ENCODE measurements at places on chromosomes 12 and 14.

DNA sequence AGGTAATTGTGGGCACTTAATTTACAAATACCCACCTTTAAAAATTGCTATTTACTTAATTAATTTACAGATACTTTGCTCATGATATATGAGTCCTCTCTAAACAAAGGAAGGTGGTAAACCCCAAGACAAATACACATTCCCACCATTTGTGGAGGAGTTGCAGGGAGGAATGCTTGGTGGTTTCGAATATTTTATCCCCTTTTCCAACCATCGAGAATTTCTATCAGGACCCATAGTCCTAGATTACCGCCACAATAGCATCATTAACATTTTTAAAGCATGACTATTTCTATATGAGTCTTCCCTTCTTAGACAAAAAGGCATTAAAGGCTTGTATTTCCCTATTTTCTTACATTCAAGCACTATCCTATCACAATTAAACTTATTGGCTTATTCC lies 34.2 kb upstream of the PLEKHA5 start:
- DNase-seq, result no peak

DNA sequence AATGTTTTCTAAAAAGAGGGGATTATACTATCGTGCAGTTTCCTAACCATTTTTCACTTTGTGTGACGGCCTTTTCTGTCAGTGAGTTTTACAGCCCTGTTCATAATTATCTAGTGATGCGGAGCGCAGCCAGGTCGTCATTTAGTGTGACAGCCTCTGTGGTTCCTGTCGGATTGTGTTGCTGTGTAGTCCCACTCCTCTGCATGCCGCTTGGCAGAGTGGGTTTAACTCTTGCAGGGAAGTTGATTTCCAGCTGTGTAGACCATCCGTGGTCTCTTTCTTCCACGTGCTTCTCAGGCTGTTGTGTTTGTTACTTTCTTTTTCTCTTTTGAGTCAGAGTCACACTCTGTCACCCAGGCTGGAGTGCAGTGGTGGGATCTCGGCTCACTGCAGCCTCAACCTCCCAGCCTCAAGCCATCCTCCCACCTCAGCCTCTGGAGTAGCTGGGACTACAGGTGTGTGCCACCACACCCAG lies 8.6 kb downstream of the RAN start:
- no peak for DNase-seq

- DNase-seq, result no peak
These were observed 49.8 kb downstream of the PAPLN start for GRCh38 chr14:73287071-73287470.

DNA sequence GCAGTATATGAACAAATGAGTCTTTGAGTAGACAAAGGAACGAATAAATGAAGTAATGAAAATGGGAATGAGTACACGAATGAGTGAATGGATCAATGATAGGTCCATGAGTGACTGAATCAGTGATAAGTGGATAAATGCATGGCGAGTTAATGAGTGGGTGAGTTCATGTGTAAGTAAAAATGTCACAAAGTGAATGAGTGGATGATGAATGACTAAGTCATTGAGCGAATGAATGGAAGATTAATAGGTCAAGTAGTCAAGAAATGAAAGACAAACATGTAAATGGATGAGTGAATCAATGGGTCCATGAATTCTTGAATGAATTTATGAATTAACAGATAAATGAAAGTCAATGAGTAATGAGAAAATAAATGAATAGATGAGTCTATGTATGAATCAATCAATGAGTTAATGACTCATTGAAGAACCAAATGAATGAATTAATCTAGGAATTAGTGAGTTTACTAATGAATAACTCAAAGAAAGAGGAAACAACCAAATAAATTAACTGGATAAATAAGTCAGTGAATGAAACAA lies 97.3 kb upstream of the RTL1 start:
- DNase-seq, result no peak

DNA sequence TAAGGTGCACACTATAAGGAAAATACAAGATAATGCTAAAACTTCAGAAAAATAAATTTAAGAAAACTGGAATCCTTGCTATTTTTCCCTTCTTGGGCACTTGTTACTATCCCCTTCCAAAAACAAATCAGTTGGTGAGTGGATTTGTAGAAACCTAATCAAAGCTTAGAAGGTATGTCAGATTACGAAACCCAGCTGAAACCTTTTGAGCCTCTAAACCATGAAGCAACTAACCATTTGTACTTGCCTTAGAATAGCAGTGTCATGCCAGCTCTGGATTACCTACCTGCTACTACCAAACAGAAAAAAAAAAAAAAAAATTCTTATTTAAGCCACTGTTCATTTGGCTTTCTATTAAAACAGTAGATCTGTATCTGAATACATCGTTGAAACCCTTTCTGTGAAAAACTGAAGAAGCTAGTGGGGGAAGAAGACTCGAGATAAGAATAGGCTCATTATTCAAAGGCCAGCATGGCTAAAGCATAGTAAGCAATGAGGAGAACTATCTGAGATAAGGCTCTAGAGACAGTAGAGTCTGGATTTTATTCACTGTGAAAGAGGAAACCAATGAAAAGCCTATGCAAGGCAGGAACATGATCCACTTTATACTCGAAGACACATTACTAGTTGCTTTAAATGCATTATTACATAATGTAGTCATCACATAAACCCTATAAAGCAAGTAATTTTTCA lies 30.2 kb downstream of the OSBPL8 start:
- DNase-seq, result no peak

GRCh38 chr14:105375635-105376057 lies 22.7 kb upstream of the TEX22 start:
- peak; percentile 22 for DNase-seq

- no peak for DNase-seq
These were observed 114.3 kb downstream of the NPAS3 start for GRCh38 chr14:33052943-33053342.

DNA sequence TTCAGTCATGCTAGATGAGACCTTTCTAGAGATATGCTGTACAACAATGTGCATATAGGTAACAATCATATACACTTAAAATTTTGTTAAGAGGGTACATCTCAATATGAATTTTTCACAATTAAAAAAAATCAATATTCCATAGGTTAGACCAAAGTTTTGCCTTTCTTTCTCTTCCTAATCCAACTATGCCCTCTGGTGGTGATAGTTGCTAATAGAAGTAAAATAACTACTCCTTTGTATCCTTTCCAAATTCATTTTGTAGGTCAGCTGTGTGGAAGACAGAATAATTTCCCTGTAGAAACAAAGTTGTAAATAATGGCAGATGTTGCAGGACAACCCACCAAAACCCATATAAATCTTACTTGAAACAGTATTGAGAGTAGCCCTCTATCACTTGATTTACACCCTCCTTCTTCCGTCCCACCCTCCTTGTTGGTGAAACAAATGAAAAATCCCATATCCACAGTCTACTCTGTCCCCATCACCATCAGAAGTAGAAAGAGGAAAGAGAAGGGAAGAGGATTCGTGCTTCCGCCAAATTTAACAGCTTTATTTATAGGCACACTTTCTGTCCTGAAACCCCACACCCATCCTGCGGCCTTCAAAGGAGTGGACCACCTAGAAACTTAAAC lies 34.2 kb upstream of the KICS2 start:
- DNase-seq, result no peak

DNA sequence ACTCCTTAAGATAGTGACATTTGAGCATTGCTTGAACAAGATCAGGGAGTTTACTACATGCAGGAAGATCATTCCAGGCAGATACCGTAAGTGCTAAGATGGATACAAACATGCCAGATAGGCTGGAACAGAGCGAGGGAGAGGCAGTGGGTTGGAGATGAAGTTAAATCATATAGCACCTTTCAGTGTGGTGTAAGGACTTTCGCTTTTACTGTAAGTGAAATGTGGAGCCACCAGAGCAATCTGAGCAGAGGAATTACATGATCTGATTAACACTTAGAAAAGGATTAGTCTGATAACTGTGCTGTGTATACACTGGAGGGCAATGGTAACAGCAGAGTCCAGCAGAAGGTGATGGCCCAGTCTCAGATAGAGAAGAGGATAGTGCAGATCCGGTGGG lies 163.0 kb upstream of the SSTR1 start:
- DNase-seq, result no peak

GRCh38 chr14:99995700-99996356 lies 69.4 kb upstream of the EVL start:
- DNase-seq, result peak; percentile 27

DNA sequence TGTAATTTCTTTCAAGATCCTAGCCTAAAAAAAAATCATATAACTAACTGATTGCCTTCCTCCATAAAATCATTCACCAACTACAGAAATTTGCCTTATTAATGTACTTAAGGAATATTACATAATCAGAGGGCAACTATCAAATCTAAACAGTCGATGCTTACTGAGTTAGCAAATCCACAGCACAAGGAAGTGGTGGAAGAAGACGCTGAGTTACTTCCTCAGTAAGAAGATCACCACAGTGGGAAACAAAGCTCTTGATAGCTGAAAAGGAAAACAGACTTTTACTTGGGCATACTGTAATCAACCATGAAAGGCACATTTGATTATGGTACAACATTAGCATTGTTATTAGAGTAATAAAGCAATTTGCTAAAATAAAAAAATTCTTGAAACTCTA lies 48.7 kb downstream of the HEATR5A start:
- no peak for DNase-seq

DNA sequence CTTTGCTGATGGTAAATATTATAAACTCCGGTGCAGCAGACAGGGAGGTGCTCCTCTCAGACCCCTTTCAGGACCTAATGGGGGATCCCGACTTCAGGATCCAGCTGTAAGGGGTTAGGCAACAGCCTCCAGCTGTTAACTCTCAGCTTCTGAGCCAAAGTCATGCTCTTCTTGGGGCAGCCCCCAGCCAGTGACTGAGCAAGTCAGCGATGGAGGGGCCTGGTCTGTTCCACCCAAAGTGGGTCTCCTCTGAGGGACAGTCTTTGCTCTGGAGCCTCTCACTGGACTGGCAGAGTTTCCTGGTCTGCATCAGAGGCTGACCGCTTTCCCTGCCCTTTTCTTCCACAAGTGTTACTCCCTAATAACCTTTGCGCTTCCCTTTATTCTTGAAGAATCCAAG lies 184.2 kb upstream of the DIO3 start:
- DNase-seq, result no peak

- no peak for DNase-seq
These were observed 5.3 kb downstream of the NGB start for GRCh38 chr14:77265561-77266335.

DNA sequence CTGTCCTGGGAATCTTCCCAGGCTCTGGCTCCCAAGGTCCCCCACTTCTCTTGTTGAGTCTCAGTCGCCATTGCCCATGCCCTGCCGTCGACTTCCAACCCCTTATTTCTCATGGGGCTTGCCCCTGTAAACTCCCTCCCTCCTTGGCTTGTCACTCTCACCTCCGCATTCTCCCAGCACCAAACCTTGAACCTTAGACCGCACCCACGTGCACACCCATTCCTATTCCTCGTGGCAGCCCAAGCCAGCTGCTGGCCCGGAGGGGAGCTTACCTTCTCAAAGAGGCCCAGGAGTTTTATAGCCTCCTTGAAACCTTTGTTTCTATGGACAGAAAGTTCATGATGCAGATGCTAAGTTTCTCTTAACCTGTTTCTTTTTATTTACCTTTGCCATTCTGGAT lies 4.6 kb downstream of the JDP2 start:
- no peak for DNase-seq

DNA sequence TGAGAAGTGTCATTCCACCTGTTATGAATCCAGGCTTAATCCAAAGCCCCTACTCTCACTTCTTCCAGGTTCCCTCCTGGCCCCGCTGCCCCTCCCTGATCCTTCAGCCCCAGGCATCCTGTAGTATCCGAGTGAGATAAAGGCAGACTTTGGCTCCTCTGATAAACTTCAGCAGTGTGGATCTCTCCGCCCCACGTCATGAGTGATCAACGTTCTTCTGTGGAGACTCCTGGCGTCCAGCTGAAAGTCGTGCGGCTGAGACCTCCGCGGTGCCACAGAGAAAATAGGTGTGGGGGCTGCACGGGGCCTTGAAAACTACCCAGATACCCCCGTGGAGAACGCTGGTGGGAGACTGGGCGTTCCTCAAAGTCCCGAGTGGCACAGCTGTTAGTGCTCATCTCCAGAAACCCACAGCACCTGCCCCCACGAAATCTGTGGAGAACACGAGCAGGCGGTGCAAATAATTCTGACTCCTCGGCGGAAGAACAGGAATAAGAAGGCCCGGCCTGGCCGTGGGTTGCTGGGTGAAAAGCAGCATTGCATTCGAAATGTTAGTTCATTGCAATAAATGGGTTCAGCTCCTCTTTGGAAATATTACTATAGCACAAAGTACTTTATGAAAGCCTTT lies 180.0 kb upstream of the RGS6 start:
- no peak for DNase-seq

GRCh38 chr12:71626768-71627167 lies 36.9 kb downstream of the ZFC3H1 start:
- no peak for DNase-seq

GRCh38 chr12:99997806-99998205 lies 13.1 kb upstream of the ANKS1B start:
- DNase-seq, result no peak
